Eye (tissue), 1 donor: ENCODE measurements at places on chromosomes 2 and 18.
A peak's percentile ranks its signal among the peaks of the same experiment; 100 is the strongest.

DNA sequence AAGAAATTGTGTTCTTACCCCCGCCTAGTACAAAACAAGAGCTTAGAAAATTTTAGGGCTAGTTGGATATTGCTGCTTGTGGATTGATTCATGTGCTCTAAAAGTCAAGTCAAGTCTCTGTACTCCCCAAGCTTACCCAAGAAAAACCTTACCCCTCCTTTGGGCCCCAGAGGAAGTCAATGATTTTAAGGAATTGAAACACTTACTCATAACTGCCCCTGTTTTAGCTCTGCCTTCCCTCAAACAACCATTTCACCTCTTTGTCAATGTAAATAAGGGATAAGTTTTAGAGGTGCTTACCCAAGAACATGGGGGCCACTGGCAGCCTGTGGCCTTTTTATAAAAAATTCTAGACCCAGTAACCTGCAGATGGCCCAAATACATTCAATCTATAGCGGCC, 136.6 kb upstream of the RMP24 start:
- no peak for DNase-seq

- DNase-seq = peak; percentile 8
Observed at GRCh38 chr2:240458900-240459391, 23.5 kb downstream of the GPC1 start.

GRCh38 chr2:218873359-218874194, 7.1 kb upstream of the WNT10A start:
- DNase-seq = peak; percentile 54

DNA sequence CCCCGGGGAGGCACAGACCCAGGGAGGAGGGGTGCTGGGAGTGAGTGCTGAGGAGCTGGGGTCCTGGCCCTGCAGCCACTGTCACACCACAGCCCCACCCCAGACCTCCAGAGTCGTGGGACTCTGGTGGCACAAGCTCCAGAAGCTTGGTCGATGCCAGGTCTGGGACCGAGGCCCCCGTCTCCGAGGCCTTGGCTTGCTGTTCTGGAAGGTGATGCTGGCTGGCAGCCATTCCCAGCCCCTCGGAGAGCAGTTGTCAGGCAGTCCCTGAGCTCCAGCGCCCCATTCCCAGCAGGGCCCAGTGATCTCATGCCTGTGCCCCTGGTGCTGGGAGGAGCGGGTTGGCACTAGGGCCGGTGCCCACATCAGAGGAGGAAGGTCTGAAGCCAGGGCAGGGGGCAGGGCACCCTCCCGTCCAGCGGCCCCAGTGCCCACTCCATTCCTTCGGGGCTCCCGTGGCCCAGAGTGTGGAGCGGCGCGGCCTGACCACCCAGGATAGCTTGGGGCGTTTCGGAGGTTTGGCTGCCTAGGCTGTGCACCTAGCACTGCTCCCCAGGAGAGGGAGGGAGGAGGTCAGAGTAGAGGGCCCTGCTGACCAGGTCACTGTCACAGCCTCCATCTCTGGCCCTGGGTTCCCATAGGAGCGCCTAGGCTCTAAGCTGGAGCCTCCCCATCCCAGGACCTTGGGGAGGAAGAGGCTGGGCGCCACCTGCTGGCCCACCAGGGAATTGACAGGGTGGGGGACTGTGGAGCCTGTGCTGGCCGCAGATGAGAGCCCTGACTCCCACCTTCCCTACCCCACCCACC, 16.8 kb upstream of the ALPI start:
- DNase-seq = peak; percentile 23

GRCh38 chr18:69649684-69650083, 249.0 kb downstream of the DOK6 start:
- no peak for DNase-seq
